ENCODE measurements at places on chromosomes 4 and X.

DNA sequence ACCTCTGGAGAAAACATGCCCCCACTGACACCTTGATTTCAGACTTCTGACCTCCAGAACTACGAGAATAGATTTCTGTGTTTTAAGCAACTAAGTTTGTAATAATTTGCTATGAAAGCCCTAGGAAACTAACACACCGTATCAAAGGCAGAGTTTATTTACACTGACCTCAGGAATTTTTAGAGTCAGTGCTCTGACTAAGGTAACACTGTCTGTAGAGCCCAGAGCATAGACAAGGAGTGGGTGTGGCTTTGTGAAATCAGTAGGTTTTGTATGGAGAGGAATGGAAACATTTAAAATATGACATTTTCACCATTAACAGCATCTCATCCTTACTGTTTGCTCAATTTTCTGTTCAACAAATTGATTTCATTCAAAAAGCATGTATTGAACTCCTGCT, 764.4 kb upstream of the PCDH10 start:
- DNase-seq = no peak

GRCh38 chr4:105619188-105619931, 66.9 kb downstream of the ARHGEF38 start:
- DNase-seq = no peak

DNA sequence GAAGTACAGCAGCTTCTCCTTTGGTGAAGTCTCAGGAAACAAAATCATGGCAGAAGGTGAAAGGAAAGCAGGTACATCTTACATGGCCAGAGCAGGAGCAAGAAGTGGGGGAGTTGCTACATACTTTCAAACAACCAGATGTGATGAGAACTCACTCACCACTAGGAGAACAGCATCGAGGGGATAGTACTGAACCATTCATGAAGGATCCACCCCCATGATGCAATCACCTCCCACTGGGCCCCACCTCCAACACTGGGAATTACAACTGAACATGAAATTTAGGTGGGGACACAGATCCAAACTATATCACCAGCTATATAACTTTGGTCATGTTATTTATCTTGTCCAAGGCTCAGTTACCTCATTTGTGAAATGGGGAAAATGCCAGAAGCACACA, 159.4 kb downstream of the OPHN1 start:
- DNase-seq = no peak

DNA sequence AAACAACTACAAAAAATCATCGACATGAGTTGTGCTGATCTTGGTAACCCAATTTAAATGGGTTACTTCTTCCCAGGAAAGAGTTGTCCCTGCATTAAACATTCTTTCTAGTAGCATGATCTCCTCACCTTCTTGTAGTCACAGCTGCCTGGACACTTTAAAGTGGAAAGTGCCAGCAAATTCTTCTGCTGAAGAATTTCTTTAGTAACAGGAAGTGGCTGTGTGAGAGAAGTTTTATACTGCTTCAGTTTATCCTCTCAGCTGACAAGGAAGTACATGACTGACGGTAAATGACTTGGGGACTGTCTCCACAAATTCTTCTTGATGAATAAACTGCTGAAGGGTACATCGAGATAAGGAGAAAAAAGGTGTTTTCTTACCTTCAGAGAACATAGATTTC, 18.2 kb upstream of the TNIP3 start:
- DNase-seq = no peak

GRCh38 chr4:147233-147632, 22.9 kb downstream of the ZNF718 start:
- DNase-seq = no peak

GRCh38 chrX:136030303-136031191, 45.3 kb downstream of the SLC9A6 start:
- no peak for DNase-seq

DNA sequence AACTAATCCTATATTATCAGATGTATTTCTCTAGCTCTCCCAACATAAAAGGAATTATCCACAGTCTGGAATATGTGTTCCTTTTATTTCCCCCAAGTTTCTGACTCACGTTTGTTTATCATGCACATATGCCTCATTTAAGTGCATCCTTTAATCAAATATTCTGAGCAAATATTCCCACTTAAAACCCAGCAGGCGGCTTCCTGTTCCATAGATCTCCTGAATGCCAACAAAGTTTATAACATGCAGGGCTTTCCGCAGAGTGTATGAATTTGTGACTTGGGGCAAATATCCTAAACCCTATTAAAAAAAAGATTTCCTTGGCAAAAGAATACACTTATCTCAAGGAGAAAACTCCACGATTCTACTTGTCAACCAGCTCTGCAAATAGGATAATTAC, 16.9 kb downstream of the GLRA2 start:
- DNase-seq = no peak

DNA sequence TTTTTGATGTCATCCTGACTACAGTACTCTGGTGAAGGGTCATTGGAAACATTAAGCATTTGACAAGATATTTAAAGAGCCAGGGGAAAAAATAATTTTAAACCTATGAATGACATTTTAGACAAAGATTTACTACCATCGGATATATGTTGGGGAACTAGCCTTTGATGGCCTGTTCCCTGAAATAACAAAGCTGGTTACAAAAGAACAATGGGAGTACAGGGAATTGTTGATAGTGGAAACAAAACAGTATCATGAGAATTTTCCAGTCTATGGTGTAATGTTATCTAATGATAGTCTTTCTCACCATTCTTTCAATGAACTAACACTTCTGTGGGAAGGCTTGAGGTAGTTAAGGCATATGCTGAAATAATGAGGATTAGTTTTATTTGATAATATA, 125.9 kb upstream of the KLHL4 start:
- no peak for DNase-seq

DNA sequence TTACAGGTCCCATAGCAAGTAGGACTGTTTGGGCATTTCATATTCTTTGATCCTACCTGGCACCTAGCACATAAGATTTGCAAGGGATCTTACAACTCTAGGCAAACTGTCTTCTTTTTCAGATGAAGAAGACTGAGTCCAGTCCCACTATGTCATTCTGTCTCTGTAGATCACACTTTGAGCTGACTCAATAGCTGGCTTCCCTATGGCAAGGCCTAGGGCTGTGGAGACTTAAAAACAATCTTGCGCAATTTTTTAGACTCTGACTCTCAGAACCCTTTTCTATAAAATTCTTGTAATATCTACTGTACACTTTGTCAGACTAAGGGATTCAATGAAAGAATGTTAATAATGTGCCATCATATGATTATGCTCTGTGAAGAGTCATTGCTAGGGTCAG, 26.7 kb downstream of the OTC start:
- no peak for DNase-seq

- DNase-seq = no peak
Observed at GRCh38 chrX:34848281-34848680, 94.3 kb upstream of the FAM47B start.

DNA sequence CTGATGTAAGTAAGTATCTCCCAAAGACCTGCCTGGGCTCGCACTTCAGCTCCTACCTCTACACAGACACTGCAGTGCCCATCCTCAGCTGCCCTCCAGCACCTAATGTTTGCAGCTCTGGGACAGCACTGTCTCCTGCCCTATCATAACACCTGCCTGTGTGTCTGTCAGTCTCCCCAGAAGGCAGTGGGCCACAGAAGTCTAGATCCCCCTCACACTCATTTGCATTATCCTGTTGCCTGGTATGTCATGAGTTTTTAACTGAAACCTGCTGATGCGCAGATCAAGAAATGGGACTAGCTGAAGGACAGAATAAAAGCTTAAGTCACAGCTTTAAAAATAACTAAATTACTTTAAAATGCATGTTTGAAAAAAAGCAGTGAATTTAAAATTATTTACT, 43.0 kb downstream of the LRP2BP start:
- DNase-seq = no peak

DNA sequence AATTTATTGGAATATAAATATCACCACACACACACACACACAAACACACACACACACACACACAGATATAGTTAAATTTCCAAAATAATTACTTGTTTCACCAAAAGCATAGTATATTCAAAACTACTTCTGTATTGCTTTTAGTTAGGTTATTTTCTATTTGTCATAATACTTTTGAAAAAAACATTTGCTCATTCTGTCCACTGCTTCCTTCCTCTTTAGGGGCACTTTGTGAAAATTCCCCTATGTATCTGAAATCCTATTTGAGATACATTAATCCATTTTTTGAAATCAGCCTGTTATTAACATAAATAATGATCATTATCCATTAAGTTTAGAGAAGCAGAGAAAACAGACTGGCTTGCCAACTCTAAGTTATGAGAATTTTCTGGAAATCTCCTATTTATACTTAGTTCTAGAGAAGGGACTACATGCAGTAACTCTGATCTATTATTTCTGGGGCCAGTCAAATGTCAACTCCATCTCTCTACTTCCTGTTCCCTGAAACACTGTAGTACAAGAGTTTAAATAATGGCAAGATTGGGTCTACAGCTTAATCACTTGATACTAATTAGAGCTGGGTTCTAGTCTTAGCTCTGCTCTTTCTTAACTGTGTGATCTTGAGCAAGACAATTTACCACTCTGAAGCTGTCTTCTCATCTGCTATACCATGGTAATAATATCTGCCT, 54.4 kb upstream of the GPR174 start:
- no peak for DNase-seq

- no peak for DNase-seq
Observed at GRCh38 chrX:13932416-13932815, 97.3 kb downstream of the GEMIN8 start.

DNA sequence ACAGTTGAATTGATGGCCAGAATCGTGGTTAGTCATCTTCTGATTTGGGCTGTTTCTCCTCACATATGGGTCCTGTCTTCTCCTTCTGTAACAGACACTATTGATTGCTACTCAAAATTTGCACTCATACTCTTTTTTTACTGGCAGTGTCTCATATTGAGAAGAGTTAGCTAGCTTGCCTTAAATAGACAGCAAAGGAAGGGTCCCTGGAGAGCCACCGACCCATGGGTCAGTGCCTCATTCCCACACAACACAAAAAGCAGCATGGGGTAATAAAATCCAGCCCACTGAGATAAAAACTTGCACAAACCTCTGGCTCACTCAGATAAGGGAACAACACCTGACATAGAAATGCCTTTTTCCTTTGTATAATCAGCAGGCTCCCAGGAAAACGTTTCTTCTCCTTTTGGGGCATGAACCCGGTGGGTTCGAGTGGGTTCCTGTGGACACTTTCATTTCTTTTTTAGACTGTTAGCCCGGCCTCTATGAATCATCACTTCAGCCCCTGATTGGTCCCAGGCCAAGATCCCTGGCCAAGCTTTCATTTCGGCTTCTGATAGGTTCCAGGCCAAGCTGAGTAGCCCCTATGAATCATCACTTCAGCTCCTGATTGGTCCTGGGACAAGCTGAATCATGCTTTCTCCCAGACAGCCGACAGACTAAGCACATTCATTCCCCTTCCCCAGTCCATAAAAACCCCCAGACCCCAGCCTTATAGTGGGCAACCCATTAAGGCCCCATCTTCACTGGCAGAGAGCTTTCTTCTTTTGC, 408.1 kb downstream of the DCAF12L2 start:
- DNase-seq = no peak

- no peak for DNase-seq
Observed at GRCh38 chr4:124079174-124079780, 633.3 kb downstream of the ANKRD50 start.

GRCh38 chrX:74536152-74536831, 78.1 kb downstream of the RLIM start:
- DNase-seq = peak; percentile 48

DNA sequence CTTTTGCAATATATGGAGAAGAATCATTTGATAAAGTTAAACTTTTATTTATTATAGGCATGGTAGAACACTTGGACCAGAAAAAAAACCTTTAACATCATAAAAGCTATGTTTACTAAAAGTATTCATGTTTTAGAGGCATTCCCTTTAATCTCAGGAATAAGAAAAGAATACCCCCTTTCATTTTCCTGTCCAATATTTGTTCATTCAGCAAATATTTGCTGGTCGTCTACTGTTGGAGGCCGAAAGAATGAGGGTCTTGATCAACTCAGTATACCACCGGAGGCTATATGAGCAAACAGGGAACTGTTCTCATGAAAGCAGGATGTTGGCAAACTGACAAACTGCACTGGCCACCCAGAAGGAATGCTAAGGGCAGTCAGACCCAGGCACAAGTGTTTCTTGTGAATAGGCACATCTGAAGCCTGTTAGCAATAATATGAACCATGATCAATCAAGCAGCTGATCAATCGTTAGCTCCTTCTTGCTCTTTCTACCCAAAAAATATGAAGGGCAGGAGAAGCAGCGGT, 480.8 kb upstream of the FAT1 start:
- no peak for DNase-seq

- no peak for DNase-seq
Observed at GRCh38 chr4:140711910-140712309, 44.3 kb downstream of the TBC1D9 start.

DNA sequence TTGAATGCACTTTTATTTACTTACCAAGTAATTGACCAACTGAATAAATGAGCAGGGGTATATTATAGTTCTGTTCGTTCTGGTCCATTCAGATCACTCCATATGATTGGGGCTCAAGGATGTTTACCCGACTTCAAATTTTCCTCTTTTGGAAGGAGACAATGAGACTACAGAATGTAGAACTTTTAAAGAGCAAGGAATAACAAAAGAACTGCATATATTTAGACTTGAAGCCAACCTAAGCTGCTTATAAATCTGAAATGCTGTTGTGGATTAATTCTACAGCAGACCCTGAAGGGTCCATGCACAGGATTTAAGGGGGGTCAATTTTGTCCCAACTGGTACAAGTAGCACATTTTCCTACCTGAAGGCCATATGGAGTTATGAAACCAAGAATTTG, 610.8 kb downstream of the RAB28 start:
- no peak for DNase-seq

GRCh38 chrX:130741584-130741983, 161.4 kb downstream of the ENOX2 start:
- DNase-seq = no peak

GRCh38 chr4:167084321-167084720, 150.0 kb downstream of the SPOCK3 start:
- DNase-seq = no peak

- no peak for DNase-seq
Observed at GRCh38 chr4:178894126-178894525, 1451.9 kb upstream of the AGA start.

DNA sequence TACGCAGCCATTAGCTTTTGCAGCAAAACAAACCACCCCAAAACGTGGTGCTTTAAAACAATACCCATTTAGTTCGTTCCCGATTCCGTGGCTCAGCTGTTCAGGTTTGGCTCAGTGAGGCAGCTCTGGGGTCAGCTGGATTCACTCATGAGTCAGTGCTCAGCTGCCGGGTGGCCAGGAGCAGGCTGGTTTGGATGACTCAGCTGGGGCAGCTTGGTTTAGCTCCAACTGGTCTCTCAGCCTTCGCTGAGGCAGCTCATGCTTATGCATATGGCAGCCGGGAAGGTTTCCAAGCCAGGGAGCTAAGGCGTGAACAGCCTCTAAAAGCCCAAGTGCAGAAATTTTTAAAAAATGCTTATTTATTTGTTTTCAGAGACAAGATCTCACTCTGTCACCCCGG, 13.3 kb upstream of the CD99 start:
- DNase-seq = no peak

GRCh38 chrX:31178064-31178768, 106.4 kb upstream of the FTHL17 start:
- no peak for DNase-seq

GRCh38 chr4:40261231-40262076, 64.6 kb downstream of the RHOH start:
- DNase-seq = no peak

- DNase-seq = no peak
Observed at GRCh38 chrX:107968623-107969022, 13.5 kb downstream of the TEX13B start.
